ENCODE measurements at places on chromosomes 7 and 10. TPM values are rescaled to one million over a fixed set of nuclear protein-coding genes. Genes with fewer than 3 reads are reported as not detected.

UPK3B gene
- polyA plus RNA-seq: not detected

ANKMY2 gene
- polyA plus RNA-seq: 45.7 TPM

ZNF239 gene
- 18.3 TPM for polyA plus RNA-seq

SFTPA1 gene
- not detected for polyA plus RNA-seq

OR2A12 gene
- not detected for polyA plus RNA-seq

CXCL12 gene
- not detected for polyA plus RNA-seq

SUGCT gene
- polyA plus RNA-seq: 1.4 TPM

WNT8B gene
- polyA plus RNA-seq: not detected

KIAA1549 gene
- polyA plus RNA-seq: 0.04 TPM
